ENCODE measurements at places on chromosomes 2 and 18.

DNA sequence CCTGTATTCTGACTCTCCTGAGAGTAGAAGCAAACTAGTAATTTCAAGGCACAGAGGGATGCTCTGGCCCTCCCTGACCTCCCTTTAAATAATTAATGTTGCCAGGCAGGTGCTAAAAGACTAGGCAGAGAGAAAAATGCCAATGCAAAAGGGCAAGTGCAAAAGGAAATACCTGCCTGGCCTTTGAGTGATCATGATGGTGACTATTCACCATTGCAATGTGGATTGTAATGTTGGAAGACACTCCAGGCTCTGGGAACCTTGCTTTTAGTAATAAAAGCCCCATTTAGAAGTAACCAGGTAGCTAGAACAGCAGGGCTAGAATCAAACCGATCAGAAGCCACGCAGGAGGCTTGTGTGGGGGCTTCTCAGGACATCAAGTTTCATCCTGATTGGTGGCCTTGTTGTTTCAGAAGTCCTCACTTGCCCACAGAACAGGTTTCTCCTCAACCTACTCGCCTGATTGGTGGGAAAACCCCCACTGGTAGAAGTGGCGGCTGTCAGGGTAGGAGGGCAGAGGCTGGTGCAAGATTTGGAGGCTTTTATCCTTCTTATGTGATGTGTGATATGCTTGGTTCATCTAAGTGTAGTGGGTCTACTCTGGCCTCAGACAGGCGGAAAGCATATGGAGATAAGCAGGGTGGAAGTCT, 16.0 kb upstream of the CHRNA1 start:
- no peak for DNase-seq

DNA sequence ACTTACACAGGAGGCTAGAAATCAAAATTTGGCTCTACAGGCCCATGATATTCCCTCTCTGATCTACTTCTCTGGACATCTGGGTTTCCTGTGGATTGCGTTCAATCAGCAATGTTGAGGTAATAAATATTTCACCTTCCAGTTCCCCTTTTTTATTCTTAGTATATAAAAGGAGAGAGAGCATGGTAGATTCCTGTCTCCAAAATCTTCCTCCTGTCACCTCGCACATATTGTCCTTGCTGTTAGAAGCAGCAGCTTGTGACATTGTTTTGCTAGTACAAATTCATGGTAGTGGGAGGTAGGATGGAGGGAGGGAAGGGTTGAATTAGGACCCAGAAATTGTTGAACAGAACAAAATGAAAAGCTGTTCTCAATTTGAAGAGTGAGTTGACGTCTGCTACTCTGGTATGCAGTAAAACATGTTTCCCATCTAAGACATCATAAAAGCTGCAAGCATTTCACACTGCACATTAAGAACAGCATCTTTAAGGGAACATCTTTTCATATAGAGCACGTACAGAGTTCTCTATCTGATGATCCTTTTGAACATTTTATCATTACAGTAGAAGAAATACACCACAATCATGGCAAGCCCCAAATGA, 156.4 kb downstream of the RDH14 start:
- no peak for DNase-seq

DNA sequence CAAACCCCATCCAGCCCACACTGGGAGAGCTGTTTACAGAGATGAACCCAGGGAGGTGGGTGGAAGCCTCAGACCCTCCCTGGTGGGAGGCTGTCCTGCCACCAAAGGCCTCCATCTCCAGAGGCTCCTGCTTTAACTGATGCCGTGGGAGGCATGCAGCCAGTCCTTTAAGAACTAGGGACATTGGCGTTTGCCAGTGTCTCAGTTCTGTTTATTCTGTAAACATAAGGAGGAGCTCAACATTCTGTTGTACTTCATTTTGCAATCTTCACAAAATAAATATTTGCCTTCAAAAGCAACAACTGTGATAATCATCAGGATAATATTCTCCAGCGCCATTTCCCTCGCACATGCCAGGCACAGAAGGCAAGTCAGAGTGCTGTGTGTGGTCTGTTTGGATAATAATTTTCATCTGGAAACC, 6.8 kb downstream of the EDAR start:
- DNase-seq = no peak

GRCh38 chr2:16478434-16479210, 187.0 kb downstream of the CYRIA start:
- no peak for DNase-seq

DNA sequence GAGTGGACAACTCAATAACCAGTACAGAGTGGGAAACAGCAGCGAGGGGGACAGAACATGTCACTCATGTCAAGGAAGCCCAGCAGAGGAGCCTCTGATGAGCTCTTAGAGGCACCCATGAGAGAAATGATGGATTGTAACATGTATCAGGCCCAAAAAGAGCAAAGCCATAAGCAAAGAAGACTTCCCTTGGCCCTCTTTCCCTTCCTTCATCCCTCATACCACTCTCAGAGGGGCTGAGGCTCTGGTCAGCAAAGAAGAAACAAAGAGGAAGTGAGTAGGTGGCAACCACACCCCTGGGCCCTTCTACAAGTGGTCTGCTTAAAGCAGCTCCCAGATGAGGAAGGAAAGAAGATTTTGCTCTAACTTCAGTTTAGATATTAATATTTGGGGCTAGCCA, 112.8 kb downstream of the CDC42EP3 start:
- no peak for DNase-seq

GRCh38 chr2:101337877-101338276, 29.4 kb upstream of the RNF149 start:
- no peak for DNase-seq

- DNase-seq = no peak
These were observed 297.1 kb upstream of the CCDC68 start for GRCh38 chr18:55256226-55256928.

GRCh38 chr18:13268158-13269012, 49.8 kb downstream of the LDLRAD4 start:
- DNase-seq = no peak

GRCh38 chr2:236887531-236887930, 198.2 kb upstream of the COPS8 start:
- no peak for DNase-seq

GRCh38 chr2:27613985-27614384, 14.8 kb downstream of the CCDC121 start:
- DNase-seq = no peak

DNA sequence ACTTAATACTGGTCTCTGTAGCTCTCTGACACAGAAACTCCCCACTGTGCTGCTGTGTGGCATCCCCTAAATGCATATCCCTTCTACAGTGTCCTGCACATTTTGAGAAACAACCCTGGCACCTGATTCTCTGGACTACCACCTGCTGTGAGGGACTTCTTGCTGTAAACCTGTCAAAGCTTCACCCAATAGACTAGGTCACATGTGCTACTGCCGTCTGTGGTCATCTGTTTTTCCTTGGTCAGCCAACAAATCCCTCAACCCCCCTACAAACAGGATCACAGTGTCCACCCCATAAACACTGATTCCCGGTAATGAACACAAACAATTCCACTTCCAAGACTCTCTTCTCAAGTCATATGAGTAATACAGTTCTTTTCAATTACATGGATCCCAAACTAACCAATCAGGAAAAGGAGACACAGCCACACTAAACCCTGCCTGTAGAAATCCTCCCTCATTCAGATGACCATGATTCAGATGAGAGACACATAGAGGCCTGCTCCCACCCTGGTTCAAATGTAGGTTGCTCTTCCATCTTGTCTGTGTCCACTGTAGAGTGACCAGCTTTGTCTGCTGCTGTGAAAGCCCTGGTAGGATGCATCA, 1157.4 kb downstream of the RPIA start:
- no peak for DNase-seq

DNA sequence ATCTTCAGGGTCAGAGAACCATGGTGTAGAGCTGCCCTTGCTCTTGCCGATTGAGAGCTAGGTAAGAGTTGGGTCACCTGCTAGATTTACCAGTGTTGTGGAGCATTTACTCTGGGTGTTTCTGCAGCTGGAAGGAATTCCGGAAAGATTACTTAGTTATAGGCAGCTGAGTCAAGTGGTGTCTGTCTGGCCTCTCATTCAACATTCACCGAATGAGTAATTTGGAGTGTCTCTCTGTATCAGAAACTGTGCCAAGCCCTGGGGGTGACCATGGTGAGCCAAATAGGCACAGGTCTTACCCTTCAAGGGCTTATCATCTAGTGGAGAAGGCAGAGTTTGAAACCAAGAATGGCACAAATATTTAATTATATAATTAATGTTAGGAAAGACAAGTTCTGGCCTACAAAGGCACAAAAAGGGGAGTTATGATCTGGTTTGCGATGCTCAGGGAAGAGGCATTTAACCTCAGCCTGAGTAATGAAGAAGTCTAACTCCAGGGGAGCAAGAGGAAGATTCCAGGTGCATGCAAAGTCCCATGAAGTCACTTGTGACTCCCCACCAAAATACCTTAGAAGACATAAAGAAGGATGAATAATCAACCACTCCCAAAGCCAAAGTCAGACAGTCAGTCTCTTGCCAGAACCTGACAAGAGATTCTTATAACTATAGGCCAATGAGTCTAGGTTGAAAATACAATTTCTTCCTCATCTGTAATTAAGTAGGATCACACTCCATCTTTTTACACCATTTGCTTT, 12.5 kb downstream of the SETBP1 start:
- no peak for DNase-seq

DNA sequence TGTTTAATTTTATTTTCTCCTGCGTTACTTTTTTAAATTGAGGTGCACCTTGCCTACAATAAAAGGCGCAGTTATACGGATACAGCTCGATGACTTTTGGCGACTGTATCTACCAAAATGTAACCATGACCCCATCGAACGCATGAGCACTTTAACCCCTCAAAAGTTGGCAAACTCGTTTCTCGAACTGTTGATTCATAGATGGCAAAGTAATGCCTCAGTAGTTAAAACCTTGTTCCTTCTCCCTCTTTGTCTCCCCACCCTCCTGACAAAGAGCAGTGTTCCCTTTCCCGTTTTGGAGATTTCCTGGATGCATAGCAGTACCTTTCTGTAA, 577 bp downstream of the MOGAT1 start:
- DNase-seq = no peak

- DNase-seq = no peak
These were observed 166.3 kb downstream of the MYO1B start for GRCh38 chr2:191411472-191411871.

DNA sequence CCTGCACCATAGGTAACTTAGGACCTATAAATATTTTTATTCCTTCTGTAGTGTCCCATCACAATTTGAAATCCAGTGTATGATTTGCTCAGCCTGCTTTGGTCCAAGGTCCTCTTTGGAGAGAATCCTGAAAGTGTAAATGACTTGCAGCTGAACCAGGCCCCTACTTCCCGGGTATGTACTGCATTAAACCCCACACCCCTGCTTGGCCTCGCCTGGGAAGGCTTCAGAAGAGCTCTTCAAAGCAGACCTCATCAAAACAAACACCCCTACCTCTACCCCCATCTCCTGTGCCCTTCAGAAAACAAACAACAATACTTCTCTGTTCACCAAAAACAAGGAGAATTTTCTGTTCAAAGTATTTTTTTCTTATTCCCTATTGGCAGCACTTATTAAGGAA, 9.5 kb upstream of the SPTBN1 start:
- DNase-seq = no peak

- no peak for DNase-seq
These were observed 158.0 kb downstream of the INHBB start for GRCh38 chr2:120503793-120504571.

DNA sequence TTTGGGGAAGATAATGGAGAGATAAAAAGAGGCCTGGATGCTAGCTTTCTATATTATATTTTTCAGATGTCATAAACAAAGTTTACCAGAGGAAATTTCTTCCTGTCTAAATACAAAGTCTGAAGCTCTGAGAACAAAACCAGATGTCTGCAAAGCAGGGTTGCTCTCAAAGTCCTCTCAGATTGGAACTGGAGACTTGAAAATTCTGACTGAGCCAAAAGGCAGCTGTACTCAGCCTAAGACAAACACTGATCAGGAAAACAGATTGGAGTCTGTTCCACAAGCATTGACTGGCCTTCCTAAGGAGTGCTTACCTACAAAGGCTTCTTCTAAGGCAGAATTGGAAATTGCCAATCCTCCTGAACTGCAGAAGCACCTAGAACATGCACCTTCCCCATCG, 25.1 kb downstream of the KDM3A start:
- no peak for DNase-seq

- DNase-seq = no peak
These were observed 115.6 kb downstream of the MBP start for GRCh38 chr18:77016936-77017335.

- DNase-seq = no peak
These were observed 4.4 kb upstream of the RNF103 start for GRCh38 chr2:86628091-86628522.

DNA sequence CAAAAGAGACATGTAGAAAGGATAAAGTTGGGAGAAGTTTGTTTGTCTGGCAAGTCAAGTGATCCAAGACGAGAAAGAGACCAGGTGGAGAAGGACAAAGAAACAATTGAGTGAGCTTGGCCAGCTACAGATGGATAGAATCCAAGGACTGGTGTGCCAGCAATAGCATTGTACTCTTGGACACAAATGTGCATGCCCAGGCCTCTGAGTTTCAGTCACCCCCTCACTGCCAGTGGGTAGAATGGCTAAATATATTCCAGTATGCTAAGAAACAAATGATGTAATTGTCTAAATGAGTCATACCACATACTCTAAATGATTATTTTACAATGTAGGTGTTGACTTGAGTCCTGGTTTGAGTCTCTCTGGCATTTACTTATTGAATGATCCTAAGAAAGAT, 881.3 kb downstream of the LRRTM4 start:
- no peak for DNase-seq

DNA sequence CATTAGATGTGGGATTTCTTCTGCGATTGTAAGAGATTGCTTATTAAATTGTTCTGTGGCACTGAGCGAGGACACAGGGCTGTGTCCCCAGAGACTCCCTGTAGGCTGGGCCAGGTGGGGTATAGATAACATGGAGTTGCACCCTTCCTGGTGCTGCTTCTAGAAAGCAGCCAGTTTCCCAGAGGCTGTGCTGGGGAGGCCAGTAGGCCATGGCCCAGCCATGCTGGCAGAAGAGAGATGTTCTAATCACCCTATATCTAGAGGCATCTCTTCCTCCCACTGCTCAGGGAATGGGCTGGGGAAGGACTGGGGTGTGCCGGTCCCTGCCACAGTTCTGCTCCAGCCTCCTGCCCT, 66.9 kb downstream of the HS1BP3 start:
- DNase-seq = no peak

- no peak for DNase-seq
These were observed 38.2 kb downstream of the SLC66A2 start for GRCh38 chr18:79912994-79913831.

- no peak for DNase-seq
These were observed 32.1 kb upstream of the DYNAP start for GRCh38 chr18:54558609-54559585.

GRCh38 chr2:213316001-213316735, 31.9 kb downstream of the SPAG16 start:
- DNase-seq = no peak

- no peak for DNase-seq
These were observed 47.0 kb downstream of the CRYGD start for GRCh38 chr2:208077276-208077675.

GRCh38 chr2:172460780-172461201, 33.4 kb downstream of the ITGA6 start:
- no peak for DNase-seq

Measured in activated naive CD4-positive, alpha-beta T cell treated with Interleukin-2 at 50 U/mL for 16 hours (primary cell).